Spinal cord (tissue), 10 donors: ENCODE measurements at places on chromosomes 1 and 21. TPM values are rescaled to one million over a fixed set of nuclear protein-coding genes. Genes with fewer than 3 reads are reported as not detected.
A peak's percentile ranks its signal among the peaks of the same experiment; 100 is the strongest.

Gene SLFNL1
- polyA plus RNA-seq: 1.4 TPM

DNA sequence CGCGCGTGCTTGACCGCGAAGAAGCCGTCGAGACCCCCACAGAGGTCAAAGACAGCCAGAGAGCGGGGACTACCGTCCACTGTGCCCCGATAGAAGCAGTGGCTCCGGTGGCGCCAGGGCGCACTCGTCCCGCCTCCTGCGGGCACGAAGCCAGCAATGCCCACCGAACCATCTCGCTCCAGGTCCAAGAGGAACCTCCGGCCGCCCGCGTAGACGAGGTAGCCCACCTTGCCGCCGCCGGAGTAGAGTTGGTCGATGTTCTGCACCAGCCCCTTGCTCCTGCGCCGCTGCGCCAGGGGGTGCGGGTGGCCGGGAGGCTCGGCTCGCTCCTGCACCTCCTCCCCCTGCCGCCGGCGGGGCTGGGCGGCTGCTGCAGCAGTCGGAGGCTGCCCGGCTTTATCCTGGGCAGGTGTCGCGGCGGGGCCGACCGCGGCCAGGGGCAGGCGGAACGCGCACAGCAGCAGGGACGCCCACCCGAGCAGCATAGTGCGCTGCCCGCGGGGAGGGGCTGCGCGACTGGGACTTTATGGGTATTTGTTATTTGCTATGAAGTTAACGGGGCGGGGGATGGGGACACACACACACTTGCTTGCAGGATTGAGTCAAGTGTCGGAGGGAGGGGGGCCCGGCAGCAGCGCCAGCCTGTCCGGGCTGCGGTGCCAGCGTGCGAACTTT is 844 bp downstream of the ADAMTS5 start:
- DNase-seq: peak; percentile 27

Gene S100A7A
- not detected for polyA plus RNA-seq

Gene SELENBP1
- polyA plus RNA-seq: 13.6 TPM

Gene A3GALT2
- 0.57 TPM for polyA plus RNA-seq

Gene CFAP74
- 5.6 TPM for polyA plus RNA-seq

Gene CADM3
- polyA plus RNA-seq: 243 TPM

DNA sequence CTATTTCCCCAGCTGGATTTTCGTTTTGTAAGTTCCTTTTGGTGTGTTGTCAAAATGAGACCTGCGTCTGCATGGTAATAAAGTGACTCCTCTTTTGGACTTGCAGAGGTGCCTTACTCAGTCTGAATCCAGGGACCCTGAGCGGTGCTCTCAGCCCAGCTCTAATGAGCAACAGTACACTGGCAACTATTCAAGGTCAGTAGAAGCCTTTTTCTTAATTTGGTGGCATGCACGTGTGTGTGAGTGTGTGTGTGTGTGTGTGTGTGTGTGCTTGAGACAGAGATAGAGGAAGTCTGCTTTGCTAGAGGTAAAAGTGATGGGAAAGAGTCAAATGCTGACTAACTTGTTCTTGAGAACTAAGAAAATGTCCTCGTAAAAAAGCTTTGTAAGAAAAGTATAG is 105.4 kb downstream of the CD247 start:
- no peak for DNase-seq

Gene KRTCAP2
- 130 TPM for polyA plus RNA-seq

Gene TTC39A
- 11.6 TPM for polyA plus RNA-seq

- DNase-seq: peak; percentile 90
Measured at GRCh38 chr1:224503161-224504118, 68.8 kb upstream of the WDR26 start.

- no peak for DNase-seq
Measured at GRCh38 chr1:184951788-184952187, 22.5 kb downstream of the NIBAN1 start.

GRCh38 chr1:207405814-207406213 is 48.3 kb upstream of the CR2 start:
- DNase-seq: no peak

GRCh38 chr1:110433803-110434202 is 17.1 kb upstream of the PROK1 start:
- DNase-seq: no peak

DNA sequence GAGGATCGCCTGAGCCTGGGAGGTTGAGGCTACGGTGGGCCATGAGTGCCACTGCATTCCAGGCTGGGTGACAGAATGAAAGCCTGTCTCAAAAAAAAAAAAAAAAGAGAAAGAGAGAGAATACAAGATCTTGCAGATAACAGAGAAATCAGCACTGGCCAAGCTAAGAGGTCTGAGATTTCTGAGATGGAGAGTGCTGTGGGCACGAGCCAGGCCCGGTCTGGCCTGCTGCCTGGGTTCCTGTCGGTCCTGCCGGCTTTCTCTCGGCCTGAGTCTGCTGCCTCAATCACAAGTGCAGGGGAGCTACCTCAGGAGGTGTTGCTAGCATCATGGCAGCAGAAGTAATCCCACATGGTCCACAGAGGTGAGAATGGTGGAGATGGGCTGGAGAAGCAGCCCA is 19.0 kb downstream of the ADORA1 start:
- DNase-seq: no peak

GRCh38 chr1:226571893-226572292 is 23.3 kb downstream of the STUM start:
- DNase-seq: no peak

Gene SLC35E2B
- 91.9 TPM for polyA plus RNA-seq

Gene KRTAP19-1
- polyA plus RNA-seq: not detected

- DNase-seq: no peak
Measured at GRCh38 chr1:214494706-214495105, 56.7 kb downstream of the PTPN14 start.

GRCh38 chr1:84748364-84748763 is 58.1 kb upstream of the SSX2IP start:
- DNase-seq: no peak

GRCh38 chr1:100780814-100781213 is 61.3 kb downstream of the VCAM1 start:
- no peak for DNase-seq

Gene GBP1
- polyA plus RNA-seq: 2.2 TPM

DNA sequence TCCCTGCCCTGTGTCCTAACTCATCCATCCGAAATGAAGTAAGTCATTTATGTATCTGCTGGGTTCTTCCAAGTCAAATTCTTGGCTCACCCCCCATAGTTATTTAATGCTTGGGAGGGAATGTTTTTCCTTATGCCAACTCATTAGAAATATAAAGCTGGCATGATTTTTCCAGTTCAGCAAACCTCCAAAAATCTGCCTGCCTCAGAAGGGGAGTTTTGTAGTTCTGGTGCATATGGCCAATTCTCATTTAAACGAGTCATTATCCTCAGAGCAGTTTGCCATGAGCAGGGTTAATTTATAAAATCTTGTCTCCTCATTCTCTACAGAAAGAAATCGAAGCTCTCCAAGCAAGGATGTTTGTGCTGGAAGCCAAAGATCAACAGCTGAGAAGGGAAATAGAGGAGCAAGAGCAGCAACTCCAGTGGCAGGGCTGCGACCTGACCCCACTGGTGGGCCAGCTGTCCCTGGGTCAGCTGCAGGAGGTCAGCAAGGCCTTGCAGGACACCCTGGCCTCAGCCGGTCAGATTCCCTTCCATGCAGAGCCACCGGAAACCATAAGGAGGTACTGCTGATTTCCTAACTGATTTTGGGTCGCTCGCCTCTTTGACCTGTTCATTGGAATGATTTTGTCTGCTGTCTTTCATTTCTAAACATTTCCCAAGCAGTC is 144.1 kb downstream of the DISC1 start:
- no peak for DNase-seq

DNA sequence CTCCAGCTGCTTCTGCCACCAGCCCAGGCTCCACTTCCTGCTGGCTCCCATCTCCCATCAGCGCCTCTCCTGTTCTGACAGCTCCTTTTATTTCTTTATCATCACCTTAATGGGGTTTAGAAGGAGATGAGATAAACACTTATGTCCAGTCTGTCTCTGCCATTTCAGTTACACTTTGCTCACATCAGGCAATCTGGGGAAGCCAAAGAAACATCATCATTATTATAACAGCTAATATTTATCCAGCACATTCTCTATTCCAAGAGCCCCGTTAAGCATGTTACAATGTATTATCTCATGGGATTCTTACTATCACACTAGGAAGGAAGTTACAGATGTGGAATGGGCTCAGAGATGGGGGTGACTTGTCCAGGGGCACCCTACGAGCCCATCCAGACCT is 31.2 kb downstream of the DMRTB1 start:
- no peak for DNase-seq

Gene REN
- polyA plus RNA-seq: 0.17 TPM

DNA sequence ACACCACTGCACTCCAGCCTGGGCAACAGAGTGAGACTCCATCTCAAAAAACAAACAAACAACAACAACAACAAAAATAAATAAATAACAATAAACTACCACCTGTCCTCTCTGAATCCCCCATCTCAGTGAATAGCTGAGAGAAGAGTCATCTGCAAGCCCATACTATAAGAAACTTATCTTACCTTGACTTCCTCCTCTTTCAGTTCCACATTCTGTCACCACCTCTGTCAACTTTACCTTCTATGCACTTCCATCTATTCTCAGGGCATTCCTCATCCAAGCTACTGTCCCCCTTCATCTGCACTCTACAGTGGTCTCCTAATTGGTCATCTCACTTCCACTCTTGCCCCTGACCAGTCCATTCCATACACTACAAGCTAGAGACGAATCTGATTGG is 58.1 kb downstream of the KIAA0040 start:
- no peak for DNase-seq

- no peak for DNase-seq
Measured at GRCh38 chr1:30824736-30825429, 67.3 kb upstream of the LAPTM5 start.

DNA sequence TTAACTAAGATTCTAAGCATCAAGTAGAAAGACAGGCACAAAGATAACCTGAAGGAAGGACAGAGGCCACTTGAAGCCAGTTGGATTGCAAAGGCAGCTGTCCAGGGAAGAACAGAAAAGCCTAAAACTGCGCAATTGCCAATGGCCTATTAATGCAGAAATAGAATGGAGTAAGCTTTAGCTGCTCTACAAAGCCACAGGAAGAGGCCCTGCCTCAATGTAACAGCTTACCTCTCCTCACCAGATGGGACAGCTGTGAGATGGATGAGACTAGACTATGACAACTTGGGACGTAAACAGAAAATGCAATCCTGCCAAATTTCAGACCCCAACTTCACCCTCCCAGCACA is 176.5 kb downstream of the EIF4G3 start:
- DNase-seq: no peak

- DNase-seq: no peak
Measured at GRCh38 chr1:232250838-232251237, 379.1 kb downstream of the SIPA1L2 start.

DNA sequence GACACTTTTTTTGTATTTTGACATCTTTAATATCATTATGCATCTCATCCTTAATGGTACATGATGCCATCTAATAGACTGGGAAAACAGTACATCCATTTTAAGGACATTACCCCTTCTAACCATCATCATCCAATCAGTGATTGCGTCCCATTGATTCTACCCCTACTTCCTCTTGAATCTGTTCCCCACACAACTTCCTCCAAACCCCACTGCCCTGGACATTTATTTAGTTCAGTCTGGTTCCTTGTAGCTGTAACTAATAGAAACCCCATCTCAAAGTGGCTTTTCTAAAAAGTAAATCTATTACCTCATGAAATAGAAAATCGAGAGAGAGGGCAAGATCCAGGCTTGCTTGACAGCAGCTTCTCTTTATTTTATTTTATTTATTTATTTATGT is 2.1 kb upstream of the ITLN1 start:
- DNase-seq: no peak
